ENCODE measurements at places on chromosomes 4 and X. TPM values are rescaled to one million over a fixed set of nuclear protein-coding genes. Genes with fewer than 3 reads are reported as not detected.
A peak's percentile ranks its signal among the peaks of the same experiment; 100 is the strongest.

DNA sequence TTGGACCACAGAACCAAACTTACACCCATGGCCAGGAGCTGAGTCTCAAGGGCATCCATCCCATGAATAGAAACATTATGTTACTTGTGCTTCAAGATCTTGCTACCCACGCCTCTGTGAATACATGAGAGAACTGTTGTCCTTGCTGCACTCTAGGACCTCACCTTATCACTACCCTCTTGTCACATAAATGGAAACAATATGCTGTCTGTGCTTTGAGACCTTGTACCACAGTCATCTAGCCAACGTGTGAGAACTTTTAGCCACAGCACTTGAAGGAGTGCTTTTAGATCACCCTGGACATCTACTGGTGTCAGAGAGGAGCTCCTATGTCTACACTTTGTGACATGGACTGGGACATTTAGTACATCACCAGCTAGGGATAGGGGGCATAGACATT is 30.7 kb upstream of the HUWE1 start:
- no peak overlapping the region for H3K4me3 ChIP-seq
- no peaks in the 10 kb centered on the region for H3K4me1 ChIP-seq
- no peak for DNase-seq
- H3K27ac ChIP-seq = no peak overlapping the region
- H3K36me3 ChIP-seq = no peaks in the 10 kb centered on the region

DNA sequence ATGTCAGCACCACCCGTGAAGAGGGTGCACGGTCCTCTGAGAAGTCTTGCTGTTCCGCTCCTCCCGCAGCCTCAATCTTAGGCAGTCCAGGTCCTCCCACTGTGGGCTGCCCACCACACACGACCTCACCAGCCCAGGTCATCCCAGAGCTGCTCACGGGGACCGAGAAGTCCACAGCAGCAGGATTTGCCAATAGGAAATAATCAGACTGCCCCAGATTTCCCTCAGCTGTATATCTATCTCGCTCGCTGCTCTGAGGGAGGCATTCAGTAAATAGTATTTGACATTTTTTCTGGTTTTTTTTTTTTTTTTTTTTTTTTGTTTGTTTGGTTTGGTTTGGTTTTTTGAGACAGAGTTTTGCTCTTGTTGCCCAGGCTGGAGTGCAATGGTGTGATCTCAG is 83.8 kb downstream of the STOX2 start:
- no peak for DNase-seq
- no peak overlapping the region for H3K4me3 ChIP-seq
- no peaks in the 10 kb centered on the region for H3K36me3 ChIP-seq
- no peaks in the 10 kb centered on the region for H3K27me3 ChIP-seq
- H3K27ac ChIP-seq = no peak overlapping the region

DNA sequence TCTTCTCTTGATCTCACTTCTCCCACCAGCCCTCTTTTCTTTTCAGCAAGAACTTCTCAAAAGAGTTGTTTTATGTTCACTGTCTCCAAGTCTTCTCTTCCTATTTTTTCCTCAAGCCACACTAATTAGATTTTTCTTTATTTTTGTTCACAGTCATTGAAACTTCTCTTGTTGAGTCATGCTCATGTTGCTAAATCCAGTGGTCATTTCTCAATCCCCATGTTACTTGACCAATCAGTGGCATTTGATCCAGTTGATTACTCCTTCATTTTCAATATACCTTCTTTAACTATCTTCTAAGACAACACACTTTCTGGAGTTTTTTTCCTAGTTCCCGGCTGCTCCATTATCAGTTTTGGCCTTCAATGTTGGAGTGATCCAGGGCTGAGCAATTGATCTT is 103.1 kb upstream of the LSM6 start:
- H3K4me3 ChIP-seq = no peak overlapping the region
- DNase-seq = no peak
- H3K27ac ChIP-seq = no peak overlapping the region
- no peaks in the 10 kb centered on the region for H3K36me3 ChIP-seq
- no peaks in the 10 kb centered on the region for H3K4me1 ChIP-seq
- H3K27me3 ChIP-seq = no peaks in the 10 kb centered on the region

GRCh38 chrX:11423362-11423818 is 130.2 kb downstream of the AMELX start:
- H3K27ac ChIP-seq = no peak overlapping the region
- no peaks in the 10 kb centered on the region for H3K36me3 ChIP-seq

GRCh38 chr4:139761461-139761860 is 95.8 kb downstream of the MGST2 start:
- H3K27ac ChIP-seq = no peak overlapping the region
- H3K4me3 ChIP-seq = no peak overlapping the region
- no peaks in the 10 kb centered on the region for H3K27me3 ChIP-seq
- no peaks in the 10 kb centered on the region for H3K4me1 ChIP-seq
- no peaks in the 10 kb centered on the region for H3K36me3 ChIP-seq

GRCh38 chr4:14701896-14702295 is 300.4 kb upstream of the CPEB2 start:
- no peaks in the 10 kb centered on the region for H3K36me3 ChIP-seq
- no peaks in the 10 kb centered on the region for H3K27me3 ChIP-seq
- DNase-seq = no peak
- H3K4me3 ChIP-seq = no peak overlapping the region
- H3K27ac ChIP-seq = no peak overlapping the region

The FREM3 gene
- 0.07 TPM for total RNA-seq

- peaks cover 9% of the 10 kb centered on the region for H3K36me3 ChIP-seq
- DNase-seq = no peak
- peaks cover 7% of the 10 kb centered on the region for H3K4me1 ChIP-seq
- H3K4me3 ChIP-seq = no peak overlapping the region
- H3K27ac ChIP-seq = no peak overlapping the region
- H3K27me3 ChIP-seq = no peaks in the 10 kb centered on the region
These were observed 5.9 kb downstream of the UGDH start for GRCh38 chr4:39521253-39521919.

The PTCHD1 gene
- total RNA-seq = 1.5 TPM

GRCh38 chrX:21675931-21676330 is 17.8 kb upstream of the KLHL34 start:
- H3K4me1 ChIP-seq = no peaks in the 10 kb centered on the region
- H3K36me3 ChIP-seq = no peaks in the 10 kb centered on the region
- DNase-seq = peak; percentile 2
- no peak overlapping the region for H3K4me3 ChIP-seq
- no peaks in the 10 kb centered on the region for H3K27me3 ChIP-seq
- H3K27ac ChIP-seq = no peak overlapping the region

DNA sequence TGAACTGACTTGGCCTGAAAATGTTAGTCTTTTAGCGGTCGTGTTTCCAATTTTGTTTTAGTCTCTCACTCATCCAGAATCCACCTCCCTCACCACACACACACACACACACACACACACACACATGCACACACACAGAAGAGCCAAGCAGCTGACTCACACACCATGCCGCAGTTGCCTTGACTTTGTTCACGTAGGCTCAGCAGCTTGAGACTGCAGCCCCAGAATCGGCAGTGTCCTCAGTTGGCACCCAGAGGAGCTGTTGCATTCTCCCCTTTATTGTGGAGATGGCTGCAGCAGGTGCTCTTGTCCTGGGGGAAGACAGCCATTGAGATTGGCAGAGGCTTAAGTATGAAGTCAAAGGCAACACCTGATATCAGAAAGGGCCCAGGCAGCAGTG is 20.9 kb upstream of the XPNPEP2 start:
- no peak for DNase-seq
- no peak overlapping the region for H3K4me3 ChIP-seq
- H3K27ac ChIP-seq = no peak overlapping the region
- H3K36me3 ChIP-seq = no peaks in the 10 kb centered on the region

DNA sequence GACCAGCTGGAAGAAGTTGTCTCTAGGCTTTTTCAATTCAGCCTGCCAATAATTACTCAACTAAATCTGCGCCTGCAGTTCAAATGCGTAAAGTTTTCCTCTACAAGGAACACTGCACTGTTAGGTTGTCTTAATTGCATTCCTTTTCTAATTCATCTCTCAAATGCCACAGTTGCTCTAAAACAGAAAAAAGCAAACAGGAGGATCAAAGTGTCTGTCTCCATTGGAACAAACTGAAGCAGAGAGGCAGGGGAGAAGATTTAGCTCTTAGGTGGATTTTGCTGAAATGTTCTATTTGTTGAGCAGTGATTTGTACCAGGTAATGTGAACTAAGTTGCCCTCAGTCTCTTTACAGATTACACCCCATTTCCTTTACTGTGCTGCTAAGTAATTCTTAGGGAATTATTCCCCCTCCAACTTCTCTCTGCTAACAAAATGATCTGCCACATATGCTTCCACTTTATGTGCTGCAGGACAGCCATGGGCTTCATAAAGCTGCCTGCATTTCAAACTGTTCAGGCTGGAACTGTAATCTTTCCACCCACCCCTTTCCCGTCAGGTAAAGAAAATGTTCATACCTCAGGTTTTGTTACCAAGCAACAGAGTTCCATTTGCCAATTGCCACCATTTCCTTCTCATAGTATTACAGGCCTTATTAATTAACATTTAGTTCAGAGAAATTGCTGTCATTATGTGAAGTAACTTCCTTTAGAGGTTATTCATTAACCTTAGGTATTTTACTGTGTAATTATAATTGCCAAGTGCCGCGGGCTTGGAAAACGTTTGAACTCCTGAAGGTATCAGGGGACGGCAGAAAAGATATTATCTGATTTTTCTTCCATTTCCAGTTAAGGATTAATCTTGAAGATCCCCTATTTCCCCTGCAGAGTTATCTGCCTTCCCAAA is 149.3 kb downstream of the SPRY1 start:
- peak; percentile 11 for DNase-seq
- no peaks in the 10 kb centered on the region for H3K27me3 ChIP-seq
- H3K36me3 ChIP-seq = no peaks in the 10 kb centered on the region
- H3K4me3 ChIP-seq = no peak overlapping the region

The ESX1 gene
- not detected for total RNA-seq

The CXCL1 gene
- total RNA-seq = 1.9 TPM

DNA sequence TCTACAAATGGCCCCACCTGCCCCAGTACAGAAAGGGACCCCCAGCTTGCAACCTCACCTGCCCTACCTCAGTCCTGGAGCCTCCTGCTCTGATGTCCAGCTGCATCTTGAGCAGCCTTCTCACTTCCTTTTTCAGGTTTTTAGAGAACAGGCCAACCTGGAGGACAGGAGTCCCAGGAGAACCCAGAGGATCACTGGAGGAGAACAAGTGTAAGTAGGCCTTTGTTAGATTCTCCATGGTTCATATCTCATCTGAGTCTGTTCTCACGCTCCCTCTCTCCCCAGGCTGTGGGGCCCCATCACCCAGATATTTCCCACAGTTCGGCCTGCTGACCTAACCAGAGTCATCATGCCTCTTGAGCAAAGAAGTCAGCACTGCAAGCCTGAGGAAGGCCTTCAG is 3.6 kb downstream of the MAGEA11 start:
- no peaks in the 10 kb centered on the region for H3K4me1 ChIP-seq
- H3K27ac ChIP-seq = no peak overlapping the region
- peaks cover 14% of the 10 kb centered on the region for H3K27me3 ChIP-seq
- no peaks in the 10 kb centered on the region for H3K36me3 ChIP-seq
- no peak overlapping the region for H3K4me3 ChIP-seq

The THAP9 gene
- 24.5 TPM for total RNA-seq

DNA sequence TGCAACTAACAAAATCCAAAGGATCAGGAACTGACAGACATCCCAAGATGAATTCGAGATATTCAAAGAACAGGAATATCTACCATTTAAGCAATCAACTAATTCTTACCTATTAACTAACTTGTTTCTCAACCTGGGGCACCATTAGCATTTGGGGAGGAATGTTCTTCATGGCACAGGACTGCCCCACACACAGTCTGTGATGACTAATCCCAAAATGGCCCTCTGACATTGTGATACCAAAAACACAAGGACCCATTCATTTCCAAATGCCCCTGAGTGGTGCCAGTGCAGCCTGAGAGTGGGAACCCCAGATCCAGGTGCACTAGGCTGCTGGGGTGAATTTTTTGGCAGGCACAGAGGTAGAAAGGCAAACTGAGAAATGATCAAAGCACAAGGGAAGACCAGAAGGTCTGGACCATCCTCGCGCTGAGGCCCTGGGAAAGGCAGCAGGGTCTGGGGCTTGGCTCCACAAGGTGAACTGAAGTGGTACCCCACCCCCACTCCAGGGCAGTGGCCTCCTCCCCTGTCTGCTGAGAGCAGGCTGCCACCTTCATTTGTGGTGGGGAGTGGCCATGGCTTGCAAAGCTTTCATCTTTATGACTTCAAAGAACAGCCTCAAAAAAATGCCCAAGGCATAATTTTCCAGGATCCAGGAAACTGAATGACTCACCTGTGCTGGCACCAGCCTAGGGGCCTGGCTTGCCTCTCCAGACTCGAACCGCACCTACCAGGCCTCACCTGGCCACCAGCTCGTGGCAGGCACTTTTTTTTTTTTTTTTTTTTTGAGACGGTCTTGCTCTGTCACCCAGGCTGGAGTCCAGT is 122.4 kb downstream of the BCOR start:
- H3K36me3 ChIP-seq = no peaks in the 10 kb centered on the region
- peaks cover 8% of the 10 kb centered on the region for H3K4me1 ChIP-seq
- H3K27me3 ChIP-seq = no peaks in the 10 kb centered on the region

The ASB12 gene
- total RNA-seq = 1.2 TPM

DNA sequence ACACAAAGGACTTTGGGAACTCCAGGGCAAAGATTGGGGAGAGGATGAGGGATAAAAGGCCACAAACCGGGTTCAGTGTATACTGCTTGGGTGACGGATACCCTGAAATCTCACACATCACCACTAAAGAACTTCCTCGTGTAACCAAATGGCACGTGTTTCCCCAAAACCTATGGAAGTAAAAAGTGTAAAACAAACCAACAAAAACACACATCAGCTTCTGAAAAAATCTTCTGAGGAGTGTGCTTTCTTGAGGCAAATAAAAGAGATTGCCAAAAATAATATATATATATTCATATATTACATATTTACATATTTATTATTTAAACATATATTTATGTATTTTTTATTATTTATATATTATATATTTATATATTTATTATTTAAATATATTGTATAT is 3.9 kb downstream of the P2RY8 start:
- no peak for DNase-seq
- H3K27ac ChIP-seq = no peak overlapping the region
- H3K4me3 ChIP-seq = no peak overlapping the region
- H3K36me3 ChIP-seq = no peaks in the 10 kb centered on the region
- no peaks in the 10 kb centered on the region for H3K4me1 ChIP-seq

DNA sequence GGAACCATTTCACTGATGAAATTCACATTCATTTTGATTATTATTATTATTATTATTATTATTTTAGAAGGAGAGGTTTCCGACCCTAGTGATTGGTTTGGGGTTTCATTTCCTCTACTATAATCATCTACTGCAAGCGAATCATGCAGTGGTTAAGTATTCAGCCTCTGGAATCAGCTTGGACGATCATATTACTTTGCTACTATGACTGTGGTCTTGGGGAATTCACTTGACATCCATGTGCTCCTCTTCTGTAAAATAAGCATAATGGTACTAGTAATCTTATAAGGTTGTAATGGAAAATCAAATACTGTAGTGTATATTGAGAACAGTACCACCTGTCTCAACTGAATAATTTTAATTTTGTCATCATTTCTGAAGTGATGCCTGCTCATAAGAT is 132.1 kb upstream of the SLC4A4 start:
- DNase-seq = no peak
- H3K4me3 ChIP-seq = no peak overlapping the region
- H3K27ac ChIP-seq = no peak overlapping the region
- H3K4me1 ChIP-seq = peaks cover 15% of the 10 kb centered on the region
- no peaks in the 10 kb centered on the region for H3K27me3 ChIP-seq

GRCh38 chr4:156771171-156771837 is 200.3 kb downstream of the PDGFC start:
- H3K27me3 ChIP-seq = no peaks in the 10 kb centered on the region
- H3K27ac ChIP-seq = peak overlapping the region; percentile 62
- H3K4me3 ChIP-seq = peak overlapping the region; percentile 24
- DNase-seq = peak; percentile 54

The WDR13 gene
- total RNA-seq = 24.2 TPM
